ENCODE measurements at places on chromosomes 6 and 20.

GRCh38 chr6:97437087-97437486 lies 154.1 kb upstream of the MMS22L start:
- DNase-seq: no peak

DNA sequence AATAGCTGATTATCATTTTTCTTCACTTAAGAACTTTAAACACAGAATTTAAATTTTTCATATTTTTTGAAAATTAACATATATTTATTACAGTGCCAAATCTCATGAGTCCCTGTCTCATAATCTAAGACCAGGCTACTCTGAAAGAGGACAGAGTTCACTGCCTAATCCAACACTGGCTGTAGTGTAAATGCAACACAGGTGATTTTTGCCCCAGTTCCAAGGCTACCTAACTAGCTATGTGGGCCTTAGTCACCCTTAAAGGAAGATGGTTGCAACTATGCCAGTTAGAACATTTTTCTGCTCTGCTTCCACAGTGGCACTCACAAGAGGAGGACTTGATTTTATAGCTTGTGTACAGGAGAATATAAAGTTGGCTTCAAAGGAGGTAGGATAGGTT lies 4.9 kb downstream of the SLC25A27 start:
- no peak for DNase-seq

GRCh38 chr6:167764713-167765479 lies 61.8 kb upstream of the AFDN start:
- DNase-seq: no peak

GRCh38 chr6:105136431-105137350 lies 43.1 kb downstream of the POPDC3 start:
- no peak for DNase-seq

DNA sequence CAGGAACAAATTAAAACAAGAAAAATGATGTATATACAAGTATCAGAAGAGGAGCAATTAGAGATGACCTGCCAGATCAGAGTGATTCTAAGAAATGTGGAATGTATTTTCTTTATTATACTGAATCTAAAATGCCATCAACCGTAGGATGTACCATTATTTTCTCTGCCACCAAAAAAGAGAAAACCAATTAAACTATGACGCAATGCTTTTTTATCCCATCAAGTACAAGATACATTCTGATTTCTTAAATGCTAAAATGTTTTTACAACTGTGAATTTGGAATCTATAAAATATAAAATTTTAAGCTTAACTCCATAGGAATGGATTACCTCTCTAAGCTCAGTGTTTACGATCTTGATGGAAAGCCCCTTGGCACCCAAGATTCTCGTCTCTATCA lies 85.9 kb downstream of the PHACTR1 start:
- no peak for DNase-seq

GRCh38 chr6:117739869-117740268 lies 64.6 kb downstream of the NUS1 start:
- DNase-seq: no peak

GRCh38 chr6:123804014-123804786 lies 535 bp downstream of the NKAIN2 start:
- DNase-seq: no peak

- no peak for DNase-seq
These were observed 147.3 kb downstream of the ZFAND3 start for GRCh38 chr6:37966801-37967200.

- no peak for DNase-seq
These were observed 2.4 kb downstream of the MAP7 start for GRCh38 chr6:136547871-136548270.

- no peak for DNase-seq
These were observed 83.1 kb downstream of the SLC35F1 start for GRCh38 chr6:117990151-117990550.

- DNase-seq: no peak
These were observed 30.3 kb downstream of the RBM38 start for GRCh38 chr20:57421253-57422220.

GRCh38 chr20:17381724-17382123 lies 149.5 kb downstream of the BFSP1 start:
- no peak for DNase-seq

DNA sequence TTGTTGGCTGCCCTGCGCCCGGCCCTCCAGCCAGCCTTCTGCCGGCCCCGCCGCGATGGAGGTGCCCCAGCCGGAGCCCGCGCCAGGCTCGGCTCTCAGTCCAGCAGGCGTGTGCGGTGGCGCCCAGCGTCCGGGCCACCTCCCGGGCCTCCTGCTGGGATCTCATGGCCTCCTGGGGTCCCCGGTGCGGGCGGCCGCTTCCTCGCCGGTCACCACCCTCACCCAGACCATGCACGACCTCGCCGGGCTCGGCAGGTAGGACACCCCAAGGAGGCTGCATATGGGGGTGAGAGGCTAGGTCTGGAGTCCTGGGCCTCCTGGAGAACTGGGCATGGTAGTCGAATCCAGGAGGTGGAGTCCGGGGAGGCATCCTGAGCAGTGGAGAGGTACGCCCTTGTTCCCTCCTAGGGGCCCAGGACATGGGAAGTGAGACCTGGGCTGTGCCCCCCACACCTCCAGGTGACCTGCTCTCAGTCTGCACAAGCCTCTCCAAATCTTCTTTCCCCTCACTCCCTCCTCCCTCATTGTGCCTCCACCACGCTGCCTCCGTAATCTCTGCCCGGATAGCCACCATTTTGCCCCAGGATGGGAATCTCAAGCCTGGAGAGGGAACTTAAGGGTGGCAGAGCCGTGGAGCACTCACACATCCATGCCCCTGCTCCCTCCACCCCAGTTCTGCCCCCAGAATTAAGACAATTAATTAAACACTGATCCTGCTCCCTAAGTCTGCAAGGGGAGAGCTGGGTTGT lies 541 bp downstream of the CDC25B start:
- DNase-seq: no peak

DNA sequence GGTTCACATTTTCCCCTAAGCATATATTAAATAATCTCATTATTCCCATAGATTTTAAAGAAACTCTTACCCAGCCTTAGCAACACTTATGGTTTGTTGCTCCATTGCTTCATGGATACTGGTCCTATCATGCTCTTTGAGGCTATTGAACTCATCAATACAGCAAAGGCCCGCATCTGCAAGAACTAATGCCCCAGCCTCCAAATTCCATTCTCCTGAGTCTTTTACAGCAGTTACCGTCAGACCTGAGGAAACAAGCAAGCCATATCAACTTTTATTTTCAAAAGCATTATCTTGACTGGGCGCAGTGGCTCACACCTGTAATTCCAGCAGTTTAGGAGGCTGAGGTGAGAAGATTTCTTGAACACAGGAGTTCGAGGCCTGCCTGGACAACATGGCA lies 37.7 kb upstream of the ASF1A start:
- DNase-seq: no peak

DNA sequence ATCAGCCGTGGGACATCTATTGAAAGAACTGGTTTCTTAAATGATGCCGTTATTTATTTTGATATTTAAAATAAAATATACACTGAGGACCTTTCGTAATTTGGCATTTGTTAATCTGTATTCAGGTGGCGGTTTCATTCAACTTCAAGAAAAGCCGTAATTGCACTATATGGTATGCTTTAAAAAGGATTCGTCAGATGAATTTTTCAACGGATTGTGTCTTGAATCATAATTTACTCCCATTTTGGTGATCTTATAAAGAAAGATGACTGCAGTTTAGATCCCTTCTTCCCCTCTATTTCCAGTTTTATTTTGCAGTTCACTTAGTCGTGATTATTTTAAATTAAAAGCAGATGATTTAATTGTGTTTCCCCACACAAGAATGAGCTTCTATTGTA lies 761 bp downstream of the KLHL32 start:
- no peak for DNase-seq

- DNase-seq: no peak
These were observed 11.1 kb upstream of the NOTCH4 start for GRCh38 chr6:32234934-32235333.

DNA sequence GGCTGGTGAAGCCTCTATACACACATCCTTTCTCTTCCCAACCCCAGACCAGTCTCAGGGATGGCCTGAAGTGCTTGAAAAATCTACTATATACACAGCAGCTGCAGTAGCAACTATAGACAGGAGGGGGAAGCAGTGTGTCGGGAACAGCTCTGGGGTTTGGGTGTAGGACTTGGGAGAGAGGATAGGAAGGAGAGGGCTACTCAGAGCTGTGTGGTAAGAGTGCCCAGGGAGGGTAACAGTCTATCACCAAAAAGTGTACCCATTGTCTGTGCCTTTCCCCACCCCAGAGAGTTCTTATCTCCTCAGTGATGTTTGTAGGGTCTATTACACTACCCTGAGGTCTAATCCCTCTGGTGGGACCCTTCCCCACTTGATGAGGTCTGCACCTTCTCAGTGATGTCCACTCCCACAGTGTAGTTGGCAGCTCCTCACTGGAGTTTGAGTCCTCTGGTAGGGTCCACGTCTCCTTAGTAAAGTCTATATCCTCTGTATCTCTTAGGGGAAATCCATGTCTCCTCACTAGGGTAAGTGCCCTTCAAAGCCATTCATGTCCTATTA lies 1.5 kb upstream of the GGT7 start:
- peak; percentile 18 for DNase-seq

DNA sequence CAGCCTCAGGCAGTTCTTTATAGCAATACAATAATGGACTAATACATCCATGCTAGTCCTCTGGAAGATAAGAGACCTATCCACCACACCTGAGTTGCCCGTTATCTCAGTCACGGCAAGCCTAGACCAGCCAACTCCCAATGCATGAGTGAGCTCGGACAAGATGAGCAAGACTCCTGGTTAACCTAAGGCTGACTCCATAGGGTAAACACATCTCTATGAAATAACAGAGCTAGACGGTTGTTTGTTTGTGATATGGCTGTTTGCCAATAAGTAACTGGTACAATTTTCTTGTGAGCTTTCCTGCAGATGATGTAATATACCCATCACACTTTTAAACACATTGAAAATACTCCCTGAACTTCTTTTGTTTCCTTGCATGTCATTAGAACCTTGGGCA lies 70.6 kb upstream of the PHACTR1 start:
- DNase-seq: no peak

GRCh38 chr6:148508401-148509041 lies 165.9 kb downstream of the SASH1 start:
- DNase-seq: no peak

- no peak for DNase-seq
These were observed 3.9 kb downstream of the CDH22 start for GRCh38 chr20:46304361-46304760.

DNA sequence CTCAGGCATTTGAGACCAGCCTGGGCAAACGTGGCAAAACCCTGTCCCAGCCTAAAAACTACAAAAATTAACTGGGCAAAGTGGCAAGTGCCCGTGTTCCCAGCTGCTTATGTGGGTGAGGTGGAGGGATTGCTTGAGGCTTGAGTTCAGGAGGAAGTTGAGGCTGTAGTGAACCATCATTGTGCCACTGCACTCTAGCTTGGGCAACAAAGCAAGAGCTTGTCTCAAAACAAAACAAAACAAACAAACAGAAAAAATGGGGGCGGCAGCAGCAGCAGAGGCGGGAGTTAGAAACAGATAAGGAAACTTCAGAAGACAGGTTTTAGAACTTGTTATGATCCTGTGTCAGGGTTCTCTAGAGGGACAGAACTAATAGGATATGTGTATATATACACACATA lies 49.0 kb downstream of the SCAF8 start:
- DNase-seq: no peak

DNA sequence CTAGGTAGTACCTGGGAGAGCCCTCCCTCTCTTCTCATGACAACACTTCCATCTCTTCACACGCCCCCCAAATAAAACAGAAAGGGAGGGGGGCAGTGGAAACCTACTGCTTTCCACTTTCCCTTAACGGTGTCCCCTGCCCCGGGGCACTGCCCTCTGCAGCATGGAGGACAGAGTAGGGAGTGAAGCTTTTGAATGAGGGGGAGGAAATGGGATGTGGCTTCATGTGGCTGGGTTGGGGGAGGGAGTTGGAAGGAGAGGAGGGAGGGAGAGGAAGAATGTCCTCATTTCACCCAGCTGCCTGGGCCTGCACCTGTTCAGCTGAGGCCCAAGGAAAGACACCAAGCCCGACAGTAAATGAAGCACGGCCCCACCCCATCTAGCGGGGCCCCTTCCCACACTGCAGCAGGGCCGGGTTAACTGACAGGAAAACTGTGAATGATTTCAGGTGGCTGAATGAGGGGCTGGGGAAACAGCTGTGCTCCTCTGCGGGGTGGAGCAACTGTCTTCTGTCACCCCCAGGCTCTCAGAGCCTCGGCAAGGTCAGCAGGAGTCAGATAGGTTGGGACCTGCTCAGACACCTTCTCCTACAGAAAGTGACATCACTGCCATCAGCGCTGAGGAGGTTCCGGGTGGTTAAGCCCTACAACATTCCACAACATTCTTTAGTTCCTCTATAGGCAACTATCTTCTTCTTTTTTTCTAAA lies 40.0 kb upstream of the TAF8 start:
- DNase-seq: no peak

GRCh38 chr20:40603057-40603651 lies 85.9 kb downstream of the MAFB start:
- no peak for DNase-seq

DNA sequence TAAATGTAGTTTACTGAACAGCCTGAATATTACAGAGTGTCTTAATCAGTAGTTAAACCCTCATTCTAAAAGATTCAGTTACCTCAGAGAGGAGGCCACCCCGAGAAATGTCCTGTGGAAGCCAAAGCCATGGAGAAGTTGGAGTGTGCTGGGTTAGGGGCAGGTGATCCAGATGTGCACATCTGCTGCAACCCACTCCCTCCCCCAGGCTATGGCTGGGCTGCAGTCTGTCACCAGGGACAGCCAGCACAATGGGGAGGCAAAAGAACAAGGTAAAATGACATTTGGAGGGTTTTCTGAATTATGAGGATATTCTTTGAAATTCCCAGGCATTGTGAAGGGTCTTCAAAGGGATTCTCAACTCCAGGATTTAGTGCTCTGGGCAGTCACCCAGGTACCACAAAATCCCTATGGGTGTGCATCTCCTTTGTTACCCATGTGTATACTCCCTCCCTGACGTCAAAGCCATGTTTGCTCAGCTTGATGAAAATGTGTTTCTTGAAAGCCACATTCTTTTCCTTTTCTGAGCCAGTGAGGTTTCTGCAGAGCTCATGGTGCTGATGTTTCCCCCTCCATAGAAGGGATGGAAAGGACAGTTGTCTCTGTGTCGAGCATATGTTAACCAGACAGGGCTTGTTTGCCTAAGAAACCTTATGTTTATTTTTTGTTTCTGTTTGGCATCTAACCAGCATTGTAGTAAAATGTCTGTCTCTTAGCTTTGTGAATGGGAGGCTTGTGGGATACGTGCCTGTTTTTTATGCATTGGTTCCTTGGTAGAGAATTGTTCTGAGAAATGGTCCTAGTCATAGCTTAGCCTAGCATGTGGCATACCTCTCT lies 212.3 kb upstream of the TBX18 start:
- no peak for DNase-seq

DNA sequence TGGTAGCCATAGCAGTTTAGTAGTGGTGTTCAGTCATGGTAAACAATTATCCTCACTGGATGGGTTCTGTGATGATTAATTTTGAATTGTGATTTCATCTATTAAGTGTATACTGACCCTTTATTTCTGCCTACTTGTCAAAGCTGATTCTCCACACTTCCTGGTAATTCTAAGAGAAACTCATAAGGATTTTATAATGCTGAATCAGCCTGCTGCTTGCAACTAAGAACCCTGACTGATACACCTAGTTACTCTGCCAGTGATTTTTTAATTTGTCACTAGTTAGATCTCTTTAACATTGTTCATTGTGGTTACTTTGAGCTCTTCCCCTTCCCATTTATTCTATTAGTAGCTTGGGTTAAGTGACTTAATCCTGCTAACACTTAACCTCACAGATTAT lies 8.6 kb downstream of the CDC40 start:
- no peak for DNase-seq

GRCh38 chr6:85252552-85252951 lies 197.3 kb upstream of the NT5E start:
- DNase-seq: no peak

Data from stimulated activated CD8-positive, alpha-beta memory T cell treated with anti-CD3 and anti-CD28 coated beads, Interleukin-7, amount 100 ng/mL, for 48 hours (primary cell).